Aorta (tissue), 5 donors: ENCODE measurements at places on chromosomes 12 and 14. TPM values are rescaled to one million over a fixed set of nuclear protein-coding genes. Genes with fewer than 3 reads are reported as not detected.

PLEK2 gene
- 1.9 TPM for total RNA-seq

COX8C gene
- not detected for total RNA-seq

PSMC6 gene
- total RNA-seq = 76.3 TPM

EML1 gene
- 62.0 TPM for total RNA-seq

TMEM30B gene
- total RNA-seq = 81.7 TPM

CCDC197 gene
- total RNA-seq = 0.60 TPM

TCL1B gene
- total RNA-seq = not detected

KRT86 gene
- 0.39 TPM for total RNA-seq

LRIG3 gene
- 23.3 TPM for total RNA-seq

CPNE6 gene
- total RNA-seq = 0.71 TPM

SERPINA9 gene
- total RNA-seq = not detected

SLC25A21 gene
- total RNA-seq = 0.65 TPM

PRIMA1 gene
- 6.7 TPM for total RNA-seq

CLEC2A gene
- not detected for total RNA-seq

MYL6 gene
- 1,811 TPM for total RNA-seq

GUCY2C gene
- not detected for total RNA-seq

GPR68 gene
- total RNA-seq = 6.3 TPM

WIF1 gene
- total RNA-seq = 0.48 TPM

CBLN3 gene
- 4.3 TPM for total RNA-seq

PIK3C2G gene
- not detected for total RNA-seq

SOX5 gene
- total RNA-seq = 58.3 TPM

LMO3 gene
- 28.2 TPM for total RNA-seq

KRT75 gene
- total RNA-seq = not detected
